HCT116 (cell line): ENCODE measurements at places on chromosomes 3 and 15.

DNA sequence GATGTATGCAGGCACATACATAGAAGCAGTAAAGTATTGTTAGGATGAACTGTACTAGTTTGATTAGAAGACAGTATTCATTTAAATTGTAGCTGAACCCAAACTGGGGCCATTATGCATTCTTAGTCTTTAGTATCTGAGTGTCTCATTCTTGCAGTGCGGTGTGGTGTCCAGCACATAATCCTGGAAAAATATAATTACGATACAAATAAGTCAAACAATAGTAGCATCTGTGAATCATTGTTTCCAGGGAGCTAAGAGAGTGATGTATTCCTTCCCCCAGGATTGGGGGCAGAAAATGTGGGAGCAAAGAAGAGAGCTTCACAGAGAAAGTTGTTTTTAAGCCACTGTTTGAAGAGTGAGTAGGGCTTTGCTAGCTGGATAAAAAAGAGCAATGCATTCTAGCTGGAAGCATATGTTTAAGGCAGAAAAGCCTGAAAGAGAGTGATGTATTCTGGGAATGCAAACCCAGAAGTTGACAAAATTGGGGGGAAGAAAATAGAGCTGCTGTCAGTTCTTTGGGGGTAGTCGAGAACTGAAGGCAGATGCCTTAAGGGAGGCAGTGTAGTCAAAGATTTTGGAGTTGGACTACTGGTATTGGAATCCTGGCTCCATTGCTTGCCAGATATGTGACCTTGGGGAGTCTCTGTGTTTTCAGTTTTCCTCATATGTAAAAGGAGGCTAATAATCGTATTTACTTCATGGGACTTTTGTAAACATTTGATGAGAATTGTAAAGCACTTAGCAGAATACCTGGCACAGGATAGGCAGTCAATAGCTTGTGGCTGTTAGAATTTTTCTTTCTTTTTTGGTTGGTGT lies 14.1 kb downstream of the SLMAP start:
- no peak for DNase-seq

GRCh38 chr3:30890907-30891306 lies 3.6 kb downstream of the GADL1 start:
- DNase-seq: no peak

- DNase-seq: peak; percentile 98
Measured at GRCh38 chr3:129439817-129440617, at the start of the genes IFT122 and MBD4. Gene IFT122, plus strand, starts transcription at chr3:129440224. Its CDS starts 107 bp downstream, at chr3:129440331. Gene MBD4, minus strand, starts transcription at chr3:129439948. Its CDS starts 115 bp downstream, at chr3:129439833.

GRCh38 chr15:73375012-73375411 lies 6.3 kb upstream of the HCN4 start:
- DNase-seq: no peak

DNA sequence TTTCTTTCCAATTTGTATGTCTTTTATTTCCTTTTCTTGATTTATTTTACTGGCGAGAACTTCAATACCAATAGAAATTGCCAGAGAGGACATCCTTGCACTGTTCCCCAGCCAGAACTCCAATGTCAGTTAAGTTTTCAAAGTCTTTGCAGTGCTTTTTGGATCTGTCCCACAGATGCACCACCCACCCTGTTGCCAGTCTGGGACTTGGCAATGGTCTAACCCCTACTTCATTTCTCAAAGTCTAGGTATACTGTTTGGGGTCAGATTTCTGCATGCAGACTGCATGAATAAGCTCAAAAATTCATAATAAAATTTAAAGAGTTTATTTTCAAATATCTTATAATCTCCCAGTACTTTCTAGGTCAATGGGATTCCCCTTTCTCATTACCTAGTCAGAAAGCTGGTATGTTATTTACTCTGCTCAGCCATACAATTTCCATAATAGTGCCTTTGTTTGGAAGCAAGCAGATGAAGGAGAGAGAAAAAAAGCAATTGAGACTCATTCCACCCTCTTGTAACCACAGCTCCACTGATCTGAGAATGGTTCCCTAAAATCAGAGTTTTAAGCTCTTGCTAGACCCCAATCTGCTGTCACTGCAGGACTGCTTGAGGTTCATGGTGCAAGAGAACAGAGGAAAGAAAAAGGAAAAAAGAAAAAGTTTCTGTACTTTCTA lies 125.9 kb upstream of the PLXND1 start:
- no peak for DNase-seq

GRCh38 chr15:80596521-80596976 lies 98.6 kb upstream of the ABHD17C start:
- DNase-seq: peak; percentile 21

DNA sequence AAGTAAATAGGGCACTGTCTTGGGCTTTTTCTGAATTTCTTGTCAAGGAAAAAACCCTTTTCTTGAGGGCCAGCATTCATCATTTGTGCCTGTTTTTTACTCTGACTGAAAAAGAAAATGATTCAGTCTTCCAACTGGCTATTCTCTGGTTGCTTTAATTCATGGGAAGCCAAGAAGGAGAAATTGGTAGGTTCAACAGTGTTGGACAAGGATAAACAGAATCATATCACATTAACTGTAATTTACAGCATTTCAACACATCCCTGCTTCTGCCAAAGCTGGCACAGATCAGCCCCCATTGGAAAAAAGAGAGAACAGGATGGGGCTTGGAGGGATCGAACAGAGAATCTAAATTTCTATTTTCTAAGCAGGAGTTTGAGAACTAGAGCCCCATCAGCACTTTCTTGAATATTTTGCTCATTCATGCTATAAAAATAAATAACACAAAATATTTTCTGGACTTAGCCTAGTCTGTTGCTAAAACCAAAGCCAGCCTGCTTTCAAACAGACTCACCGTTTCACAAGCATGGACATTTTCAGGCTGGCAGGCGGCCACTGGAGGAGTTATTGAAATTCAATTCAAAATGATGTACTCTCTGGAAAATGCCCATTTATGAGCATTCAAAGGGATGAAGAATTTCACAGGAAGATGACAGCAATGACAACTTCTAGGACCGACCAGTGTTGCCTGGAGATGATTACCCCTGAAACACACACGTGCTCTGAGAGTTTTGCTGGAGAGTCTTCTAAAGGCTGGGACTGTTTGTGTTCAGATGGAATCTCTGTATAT lies 181.2 kb downstream of the WNT5A start:
- no peak for DNase-seq

GRCh38 chr3:54294214-54294613 lies 171.9 kb downstream of the CACNA2D3 start:
- no peak for DNase-seq

GRCh38 chr15:55266547-55266946 lies 23.1 kb downstream of the RAB27A start:
- DNase-seq: no peak

GRCh38 chr3:196179380-196180308 lies 31.6 kb downstream of the ZDHHC19 start:
- DNase-seq: no peak
